ENCODE measurements at places on chromosomes 12 and 14. TPM values are rescaled to one million over a fixed set of nuclear protein-coding genes. Genes with fewer than 3 reads are reported as not detected.

DNA sequence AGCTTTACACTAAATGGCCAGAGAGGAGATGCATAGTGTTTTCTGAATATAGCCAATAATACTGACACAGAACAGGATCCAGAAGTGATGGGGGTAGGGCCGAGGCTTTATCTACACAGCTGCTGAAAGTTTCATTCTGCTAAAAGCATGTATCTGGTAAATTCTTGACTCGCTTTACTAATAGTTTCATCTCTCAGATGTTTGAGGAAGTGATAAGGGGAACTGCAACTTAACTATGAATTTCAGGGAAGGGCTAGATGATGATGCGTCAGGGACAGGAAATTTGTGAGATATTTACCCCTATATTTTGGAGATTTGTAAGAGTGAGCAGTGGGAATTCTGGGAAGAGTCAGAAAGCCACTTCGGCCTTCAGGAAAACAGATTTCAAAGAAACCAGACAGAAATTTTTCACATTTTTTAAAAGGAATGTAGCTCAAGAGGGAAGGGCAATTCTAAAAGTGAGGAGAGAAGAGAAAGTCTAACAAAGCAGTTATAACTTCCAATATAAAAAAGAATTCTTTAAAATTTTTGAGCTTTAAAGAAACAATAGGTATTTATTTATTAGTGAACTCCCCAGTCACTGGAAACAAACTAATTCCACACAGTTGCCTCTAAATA lies 243.1 kb downstream of the BCAT1 start:
- no peaks in the 10 kb centered on the region for H3K36me3 ChIP-seq
- H3K4me3 ChIP-seq: no peak overlapping the region
- no peak overlapping the region for H3K27ac ChIP-seq

GRCh38 chr14:100416921-100417860 lies 94.1 kb downstream of the SLC25A47 start:
- H3K36me3 ChIP-seq: no peaks in the 10 kb centered on the region
- DNase-seq: peak; percentile 54
- H3K27me3 ChIP-seq: no peaks in the 10 kb centered on the region
- H3K27ac ChIP-seq: no peak overlapping the region
- no peak overlapping the region for H3K4me3 ChIP-seq
- H3K4me1 ChIP-seq: no peaks in the 10 kb centered on the region

CCDC177 gene
- not detected for total RNA-seq

NABP2 gene
- total RNA-seq: 17.2 TPM

- H3K4me3 ChIP-seq: no peak overlapping the region
- DNase-seq: no peak
- no peaks in the 10 kb centered on the region for H3K36me3 ChIP-seq
- H3K4me1 ChIP-seq: no peaks in the 10 kb centered on the region
- H3K27me3 ChIP-seq: no peaks in the 10 kb centered on the region
Observed at GRCh38 chr12:49439042-49439441, 71.8 kb downstream of the SPATS2 start.

DNA sequence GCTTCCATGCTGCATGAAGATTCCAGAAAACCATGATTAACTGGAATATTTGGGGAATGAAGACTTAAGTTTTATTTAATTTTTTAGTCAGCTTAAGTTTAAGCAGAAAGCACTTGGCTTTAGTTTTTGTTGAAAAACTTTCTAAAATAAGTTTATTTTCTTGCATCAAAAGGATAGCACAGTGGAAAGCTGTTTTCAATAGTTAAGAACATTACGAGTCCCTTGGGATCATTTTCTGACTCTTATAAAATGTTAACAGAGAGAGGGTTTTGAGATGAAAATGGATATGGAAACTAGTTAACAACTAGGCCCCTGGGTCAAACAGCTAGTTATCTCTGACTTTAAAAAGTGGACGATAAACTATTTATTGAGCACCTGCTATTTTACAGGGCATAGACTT lies 181.9 kb upstream of the SLC38A2 start:
- H3K36me3 ChIP-seq: no peaks in the 10 kb centered on the region
- DNase-seq: no peak
- no peak overlapping the region for H3K27ac ChIP-seq
- no peak overlapping the region for H3K4me3 ChIP-seq

DNA sequence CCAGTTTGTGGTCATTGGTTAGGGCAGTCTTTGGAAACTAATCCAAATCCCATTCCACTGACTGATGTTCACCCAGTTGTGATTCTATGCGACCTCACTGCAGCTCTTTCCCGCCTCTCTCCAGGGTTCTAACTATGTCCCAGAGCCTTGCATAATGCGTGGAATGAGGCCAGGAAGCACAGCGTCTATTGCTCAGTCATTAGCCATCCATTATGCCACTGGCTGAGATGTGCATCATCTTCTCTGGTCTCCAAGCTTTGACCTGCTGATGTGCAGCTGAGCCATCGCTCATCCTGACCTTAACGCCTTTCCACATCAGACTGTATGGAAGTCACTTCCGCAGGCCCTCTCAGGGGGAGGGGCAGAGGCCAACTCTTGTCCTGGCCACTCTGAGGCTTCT lies 115.4 kb upstream of the VRK1 start:
- no peaks in the 10 kb centered on the region for H3K4me1 ChIP-seq
- no peaks in the 10 kb centered on the region for H3K27me3 ChIP-seq
- no peak overlapping the region for H3K4me3 ChIP-seq
- H3K36me3 ChIP-seq: no peaks in the 10 kb centered on the region
- no peak overlapping the region for H3K27ac ChIP-seq
- DNase-seq: no peak
